ENCODE measurements at places on chromosomes 6 and 20.

DNA sequence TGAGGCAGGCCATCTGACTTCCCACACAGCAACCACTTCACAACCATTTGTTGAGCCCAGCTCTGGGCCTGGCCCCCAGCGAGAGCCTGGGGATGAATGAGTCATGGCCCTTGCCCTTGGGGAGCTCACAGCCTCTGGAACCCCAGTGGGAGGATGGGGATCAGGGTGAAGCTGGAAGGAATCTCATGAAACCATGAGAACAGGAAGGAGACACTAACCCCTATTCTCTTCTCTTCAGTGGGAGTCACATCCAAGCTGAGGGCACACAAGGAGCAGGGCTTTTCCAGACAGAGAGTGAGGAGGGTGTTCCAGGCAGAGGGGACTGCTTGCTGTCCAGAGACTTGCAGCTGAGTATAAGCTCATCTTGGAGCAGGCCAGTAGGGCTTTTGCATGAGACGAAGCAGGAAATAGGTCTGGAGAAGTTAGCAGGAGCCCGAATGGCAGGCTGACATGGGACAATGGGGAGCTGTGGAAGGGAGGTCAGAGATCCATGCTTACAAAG lies 7.5 kb downstream of the FOXS1 start:
- DNase-seq, result no peak

DNA sequence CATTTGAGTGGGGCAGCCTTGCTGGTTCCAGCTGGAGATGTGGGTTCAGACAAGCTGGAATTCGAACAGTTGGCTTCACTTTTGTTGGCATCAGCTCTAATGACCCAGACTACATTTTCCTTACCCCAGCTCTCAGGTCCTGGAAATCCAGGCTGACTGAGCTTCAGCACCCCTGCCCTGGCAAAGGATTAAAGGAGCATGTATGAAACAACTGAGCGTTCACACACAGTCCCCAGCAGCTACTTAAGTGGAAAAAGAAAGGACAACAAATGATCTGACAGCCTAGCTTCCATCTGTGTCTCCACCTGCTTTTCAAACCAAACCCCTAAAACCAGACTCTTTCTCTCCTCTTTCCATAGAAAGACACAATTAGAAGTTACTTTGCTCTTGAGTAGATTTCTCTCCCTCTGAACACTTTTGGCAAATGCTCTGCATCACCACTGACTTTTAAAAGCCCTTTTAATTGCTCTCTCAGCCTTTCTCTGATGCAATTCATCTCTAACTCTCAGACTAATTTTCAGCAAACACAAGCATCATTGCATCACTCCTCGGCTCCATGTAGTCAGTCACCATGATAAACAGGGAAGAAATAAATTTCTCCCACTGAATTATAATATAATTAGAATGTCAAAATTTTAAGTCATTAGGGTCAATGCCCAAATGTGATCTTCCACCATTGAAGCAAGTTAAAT lies 28.1 kb downstream of the ROS1 start:
- no peak for DNase-seq

DNA sequence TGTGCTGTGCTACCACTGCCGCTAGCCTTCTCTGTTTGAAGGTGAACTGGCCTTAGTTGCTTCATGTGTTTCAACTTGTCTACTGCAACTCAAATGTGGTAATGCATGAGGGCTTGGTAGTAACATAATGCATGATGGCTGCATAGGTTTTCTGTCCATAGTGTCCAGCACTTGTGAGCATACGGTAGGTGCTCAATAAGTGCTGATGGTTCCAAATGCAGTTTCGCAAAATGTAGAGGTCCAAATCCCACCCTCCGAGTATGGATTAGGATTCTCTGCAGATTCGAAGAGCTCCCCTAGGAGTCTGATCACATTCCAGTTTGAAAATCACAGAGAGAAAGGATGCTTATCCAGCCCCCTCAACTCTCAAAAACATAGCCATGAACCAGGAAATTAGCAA lies 64.2 kb downstream of the FGD2 start:
- no peak for DNase-seq

- no peak for DNase-seq
Observed at GRCh38 chr20:43046966-43047365, 142.7 kb downstream of the PTPRT start.

GRCh38 chr6:157825243-157825904 lies 2.3 kb downstream of the SNX9 start:
- no peak for DNase-seq

Measured in SK-N-DZ (cell line).